ENCODE measurements at places on chromosomes 2 and 18.

DNA sequence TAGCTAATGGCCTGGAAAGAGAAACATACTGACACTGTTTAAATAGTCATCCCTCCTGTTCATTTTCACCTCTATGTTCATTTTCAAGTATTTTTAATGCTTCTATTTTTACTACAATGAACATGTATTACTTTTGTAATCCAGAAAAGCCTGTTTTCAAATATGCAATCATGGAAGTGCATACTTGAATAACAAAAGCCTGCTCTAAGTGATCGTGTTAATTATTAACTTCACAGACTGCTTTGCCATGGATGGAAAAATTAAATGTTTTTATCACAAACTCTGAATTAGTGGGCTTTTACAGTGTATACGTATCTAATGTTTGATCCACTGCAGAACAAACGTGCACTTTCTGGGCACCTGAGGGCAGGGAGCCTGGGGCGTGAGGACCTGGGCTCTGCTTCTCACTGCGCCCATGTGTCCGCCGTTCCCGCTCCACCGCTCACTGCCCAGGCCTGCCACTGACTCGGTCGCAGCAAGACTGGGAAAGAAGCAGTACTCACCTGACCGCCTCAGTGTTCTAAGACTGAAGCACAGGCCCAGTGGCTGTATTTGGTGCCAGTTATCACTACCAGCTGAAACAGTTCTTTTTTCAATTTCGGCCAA lies 80.6 kb downstream of the UXS1 start:
- no peaks in the 10 kb centered on the region for H3K4me1 ChIP-seq
- DNase-seq, result no peak
- H3K27ac ChIP-seq, result no peak overlapping the region

- DNase-seq, result peak; percentile 86
- H3K27me3 ChIP-seq, result no peaks in the 10 kb centered on the region
- no peak overlapping the region for H3K4me3 ChIP-seq
- peak overlapping the region; percentile 77 for H3K27ac ChIP-seq
- H3K36me3 ChIP-seq, result no peaks in the 10 kb centered on the region
- peaks cover 29% of the 10 kb centered on the region for H3K4me1 ChIP-seq
Observed at GRCh38 chr2:196160101-196160500, 11.3 kb downstream of the STK17B start.

GRCh38 chr18:63148449-63149301 lies 170.9 kb downstream of the BCL2 start:
- peaks cover 2% of the 10 kb centered on the region for H3K36me3 ChIP-seq
- DNase-seq, result no peak
- H3K27ac ChIP-seq, result 0 out of 2 replicates have a peak overlapping the region, but pooled peaks have one; percentile 50

- DNase-seq, result no peak
- H3K36me3 ChIP-seq, result no peaks in the 10 kb centered on the region
- no peak overlapping the region for H3K4me3 ChIP-seq
- H3K27me3 ChIP-seq, result no peaks in the 10 kb centered on the region
- no peak overlapping the region for H3K27ac ChIP-seq
Observed at GRCh38 chr2:171146633-171147032, 14.1 kb downstream of the TLK1 start.

Data from GM12878 (cell line).